Activated T-cell treated with anti-CD3 and anti-CD28 coated beads for 1 hour (primary cell): ENCODE measurements at places on chromosomes 11 and 22.

- no peak for DNase-seq
Measured at GRCh38 chr22:29641042-29641699, 37.7 kb downstream of the NF2 start.

- no peak for DNase-seq
Measured at GRCh38 chr11:127199306-127199801, 198.8 kb upstream of the KIRREL3 start.

DNA sequence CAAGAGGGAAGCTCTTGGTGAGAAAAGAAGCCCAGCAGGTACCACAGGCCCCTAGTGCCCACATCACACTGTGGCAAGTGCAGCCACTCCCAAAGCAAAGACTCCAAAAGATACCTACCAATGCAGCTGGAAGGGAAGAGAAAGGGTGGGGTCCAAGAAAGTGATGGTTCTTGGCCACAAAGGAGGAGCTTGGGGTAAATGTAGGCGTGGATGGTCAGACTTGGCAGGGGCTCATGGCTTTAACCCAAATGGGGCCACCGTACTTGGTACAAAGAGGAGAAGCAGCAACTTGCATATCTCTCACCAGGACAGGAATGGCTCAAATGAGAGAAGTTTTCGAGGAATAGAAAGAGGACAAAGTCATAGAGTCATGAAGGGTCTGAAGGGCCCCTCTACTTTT, 4.8 kb downstream of the MAP3K11 start:
- no peak for DNase-seq

DNA sequence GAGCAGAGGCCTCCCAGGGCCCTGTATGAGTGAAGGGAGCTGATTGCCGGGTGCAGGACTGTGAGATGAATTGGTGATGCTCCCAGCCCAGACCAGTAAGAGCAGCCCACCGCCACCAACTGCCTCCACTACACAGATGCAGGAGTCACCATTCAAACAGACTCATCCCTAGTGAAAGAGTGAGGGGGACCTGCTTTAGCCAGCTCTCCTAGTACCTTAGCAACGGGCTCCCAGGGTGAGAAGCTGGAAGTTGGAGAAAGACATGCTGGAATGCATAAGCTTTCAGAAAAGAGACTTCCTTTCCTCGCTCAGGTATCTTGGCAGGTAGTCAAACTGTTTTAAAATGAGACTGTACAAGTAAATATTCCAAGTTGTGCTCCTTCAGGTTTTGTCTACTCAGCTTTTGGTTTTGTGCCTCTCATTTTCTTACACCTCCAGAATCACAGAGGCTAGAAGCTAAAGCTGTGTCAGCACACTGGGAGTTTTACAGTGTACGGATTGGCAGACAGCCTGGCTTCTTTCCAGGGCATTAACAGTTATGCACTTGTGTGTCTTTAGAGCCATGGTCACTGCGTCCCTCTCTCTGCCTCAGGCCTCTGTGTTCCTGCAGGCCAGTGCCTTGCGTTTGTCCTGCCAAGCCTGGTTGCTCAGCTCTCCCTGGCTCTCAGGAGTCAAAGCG, 146.2 kb downstream of the ATXN10 start:
- no peak for DNase-seq

- DNase-seq, result no peak
Measured at GRCh38 chr11:121478226-121478894, 25.6 kb upstream of the SORL1-AS1 start.

DNA sequence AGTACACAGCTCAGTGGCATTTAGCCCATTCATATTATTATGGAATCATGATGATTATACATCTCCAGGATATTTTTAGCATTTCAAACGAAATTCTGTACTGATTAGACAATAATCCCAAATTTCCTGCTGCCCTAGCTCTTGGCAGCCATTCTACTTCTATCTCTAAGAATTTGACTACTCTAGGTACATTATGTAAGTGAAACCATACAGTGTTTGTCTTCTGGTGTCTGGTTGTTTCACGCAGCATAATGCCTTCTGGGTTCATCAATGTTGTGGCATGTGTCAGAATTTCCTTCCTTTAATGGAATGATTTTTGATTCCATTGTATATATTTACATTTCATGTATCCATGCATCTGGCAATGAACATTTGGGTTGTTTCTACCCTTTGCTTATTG, 517.7 kb downstream of the ETS1 start:
- no peak for DNase-seq

DNA sequence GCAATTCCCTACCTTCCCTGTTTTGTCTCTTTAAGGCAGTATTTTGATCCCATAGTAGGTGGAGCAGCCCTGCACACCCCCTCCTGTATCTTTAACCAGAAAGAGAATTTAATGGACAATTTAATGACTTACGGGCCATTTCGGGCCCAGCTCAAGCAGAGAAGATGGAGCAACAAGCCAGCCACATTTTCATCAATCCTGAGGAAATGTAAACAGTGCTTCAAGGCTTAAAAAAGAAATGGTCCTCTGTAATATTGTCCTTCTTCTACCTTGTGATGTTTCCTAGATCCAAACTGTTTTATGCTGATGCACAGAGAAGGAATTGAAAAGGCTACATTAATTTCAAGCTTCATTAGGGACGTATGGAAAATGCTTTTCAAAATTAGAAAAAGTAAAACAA, 88.6 kb downstream of the MTMR3 start:
- DNase-seq, result no peak

DNA sequence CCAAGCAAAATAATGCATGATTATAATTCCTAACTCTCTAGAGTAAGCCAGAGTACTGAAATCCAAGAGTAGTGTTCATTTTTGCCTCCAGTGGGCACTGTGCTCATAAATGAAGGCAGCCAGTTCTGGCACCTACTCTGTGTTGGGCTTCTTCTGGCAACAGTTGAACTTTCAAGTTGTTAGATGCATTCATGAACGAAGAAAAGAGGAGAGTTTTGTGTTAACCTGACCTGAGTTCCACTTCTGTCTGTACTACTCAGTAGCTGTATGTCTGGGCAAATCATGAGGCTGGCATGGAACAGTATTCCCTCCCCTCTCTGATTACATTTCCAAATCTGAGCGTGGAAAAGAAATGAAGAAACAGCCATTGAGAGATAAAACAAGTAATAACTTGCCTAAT, 20.3 kb upstream of the TENM4 start:
- DNase-seq, result no peak

DNA sequence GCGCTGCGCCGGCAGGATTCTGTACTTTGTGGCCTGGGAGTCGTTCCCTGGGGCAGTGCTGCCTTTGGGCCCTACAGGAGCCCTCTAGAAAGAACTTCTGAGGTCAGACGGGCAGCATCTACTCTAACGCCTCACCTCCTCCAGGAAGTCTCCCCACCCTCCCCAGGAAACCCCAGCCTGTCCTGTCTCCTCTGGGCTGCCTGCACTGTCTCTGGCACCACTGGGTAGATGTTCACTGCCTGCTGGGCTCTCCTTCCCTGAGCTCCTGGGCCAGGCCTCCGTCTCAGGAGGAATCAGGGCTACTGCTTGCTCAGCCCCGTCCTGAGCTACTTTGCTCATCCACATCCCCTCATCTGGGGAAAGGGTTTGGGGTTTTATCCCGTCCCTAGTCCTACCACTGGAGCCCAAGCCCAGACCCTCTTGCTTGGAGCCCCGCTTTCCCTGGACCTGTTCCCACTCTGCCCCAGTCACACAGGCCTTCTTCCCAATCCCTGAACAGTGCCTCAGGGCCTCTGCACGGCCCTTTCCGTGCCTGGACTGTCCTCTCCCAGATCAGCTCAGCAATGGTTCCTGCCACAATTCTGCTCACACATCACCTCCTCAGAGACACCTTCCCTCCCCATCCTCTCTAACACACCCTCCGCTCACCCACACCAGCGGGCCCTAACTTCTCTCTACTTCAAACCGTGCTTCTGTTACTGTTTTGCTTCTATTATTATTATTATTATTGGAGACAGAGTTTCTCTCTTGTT, 11.3 kb upstream of the TREH start:
- no peak for DNase-seq

GRCh38 chr11:37657645-37658044, 1059.6 kb upstream of the RAG2 start:
- no peak for DNase-seq

DNA sequence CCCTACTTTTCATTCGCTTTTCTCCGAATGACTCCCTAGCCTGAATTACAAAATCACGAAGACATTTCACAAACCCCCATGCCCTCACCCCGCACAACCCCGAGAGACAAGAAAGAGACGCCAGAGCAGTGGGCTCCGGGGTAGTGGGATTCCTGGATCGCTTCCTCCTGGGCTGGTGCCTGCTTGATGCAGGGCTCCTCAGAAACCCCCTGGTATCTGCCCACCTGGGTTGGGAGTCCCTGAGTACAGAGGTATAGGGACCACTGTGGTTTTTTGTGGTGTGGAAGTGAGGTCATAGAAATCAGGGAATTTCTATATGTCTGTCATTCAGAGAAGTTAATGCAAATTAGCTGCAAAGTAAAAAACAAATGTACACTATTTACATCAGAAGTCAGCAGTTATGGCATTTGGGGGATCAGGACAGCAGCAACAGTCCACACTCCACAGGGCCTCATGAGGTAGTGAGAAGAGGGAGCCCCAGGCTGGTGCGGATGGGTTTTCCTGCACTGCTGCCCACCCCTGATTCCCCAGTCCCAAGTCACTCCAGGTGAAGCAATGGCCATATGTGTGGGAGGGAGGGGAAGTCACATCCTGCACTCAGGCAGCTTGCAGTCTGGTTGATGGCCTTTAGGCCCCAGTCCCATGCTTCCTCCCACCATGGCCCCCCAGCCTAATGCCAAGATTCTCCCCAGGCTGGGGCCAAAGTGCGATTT, 39.6 kb downstream of the BUD13 start:
- no peak for DNase-seq

- DNase-seq, result no peak
Measured at GRCh38 chr11:12061851-12062560, 48.4 kb upstream of the MICAL2 start.

DNA sequence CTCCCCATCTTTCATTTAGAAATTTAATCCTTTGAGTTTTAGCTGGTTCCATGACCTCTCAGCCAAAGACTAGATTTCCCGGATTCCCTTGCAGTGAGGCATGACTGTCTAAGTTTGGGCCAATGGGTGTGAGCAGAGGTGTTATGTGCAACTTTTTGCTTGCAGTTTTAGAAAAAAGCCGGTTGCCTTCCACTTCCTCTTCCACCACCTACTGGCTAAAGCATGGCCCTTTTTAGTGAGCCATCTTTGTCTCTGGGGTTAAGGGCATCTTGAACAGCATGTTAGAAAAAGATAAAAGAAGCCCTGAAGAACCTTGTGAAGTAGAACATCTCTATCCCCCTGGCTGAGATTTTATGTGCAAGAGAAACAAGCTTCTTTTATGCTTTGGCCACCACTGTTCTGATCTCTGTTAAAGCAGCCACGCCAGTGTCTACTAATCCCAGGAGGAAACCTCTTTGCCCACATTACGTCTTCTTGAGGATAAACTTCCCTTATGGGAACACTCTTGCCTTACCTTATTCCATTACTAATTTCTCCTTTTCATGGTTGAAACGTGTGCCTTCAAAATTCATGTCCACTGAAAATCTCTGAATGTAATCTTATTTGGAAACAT, 279.9 kb downstream of the TENM4 start:
- DNase-seq, result no peak

- peak; percentile 37 for DNase-seq
Measured at GRCh38 chr22:37906364-37907008, 389 bp downstream of the MICALL1 start.
